Stimulated activated CD4-positive, alpha-beta T cell treated with anti-CD3 and anti-CD28 coated beads, Interleukin-2, amount 100 ng/mL, for 24 hours (primary cell): ENCODE measurements at places on chromosomes 5 and 9.

GRCh38 chr5:154849791-154850201 lies 607 bp downstream of the FAXDC2 start:
- no peak for DNase-seq

DNA sequence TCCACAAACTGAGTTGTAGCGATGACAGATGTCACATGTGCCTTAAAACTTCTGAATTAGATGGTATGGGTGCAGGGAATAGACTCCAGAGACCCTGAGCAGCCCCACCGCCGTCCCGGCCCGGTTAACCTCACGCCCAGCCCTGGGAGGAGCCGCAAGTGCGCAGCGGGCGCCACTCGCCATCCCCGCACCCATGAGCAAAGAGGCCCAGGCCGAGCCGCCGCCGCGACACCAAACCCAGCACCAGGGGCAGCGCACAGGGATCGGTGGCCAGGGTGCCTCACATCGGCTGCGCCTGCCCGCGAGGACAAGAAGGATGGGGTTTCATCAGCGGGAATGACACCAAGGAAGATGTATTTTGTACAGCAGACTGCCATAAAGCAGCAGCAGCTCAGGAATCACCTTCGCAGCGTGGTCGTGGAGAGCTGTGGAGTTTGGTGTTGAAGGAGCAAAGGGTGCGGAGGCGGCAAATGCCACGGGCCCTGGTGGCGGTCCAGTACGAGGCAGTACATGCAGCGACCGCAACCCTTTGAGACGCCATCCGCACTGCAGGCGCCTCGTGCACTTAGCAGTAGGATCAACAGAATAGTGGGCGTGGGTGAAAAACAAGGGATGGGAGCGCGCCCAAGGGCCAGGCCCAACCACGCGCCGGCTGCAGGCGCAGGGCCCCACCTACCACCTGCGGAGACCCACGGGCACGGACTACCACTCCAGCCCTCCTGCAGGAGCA lies 89.7 kb downstream of the ZNF366 start:
- no peak for DNase-seq

GRCh38 chr5:36641431-36641830 lies 35.0 kb downstream of the SLC1A3 start:
- DNase-seq = no peak

- no peak for DNase-seq
Measured at GRCh38 chr9:123414936-123415930, 59.2 kb downstream of the CRB2 start.

- no peak for DNase-seq
Measured at GRCh38 chr5:116452774-116453368, 121.8 kb downstream of the SEMA6A start.

GRCh38 chr9:135336722-135337527 lies 142.7 kb upstream of the PPP1R26 start:
- DNase-seq = no peak

DNA sequence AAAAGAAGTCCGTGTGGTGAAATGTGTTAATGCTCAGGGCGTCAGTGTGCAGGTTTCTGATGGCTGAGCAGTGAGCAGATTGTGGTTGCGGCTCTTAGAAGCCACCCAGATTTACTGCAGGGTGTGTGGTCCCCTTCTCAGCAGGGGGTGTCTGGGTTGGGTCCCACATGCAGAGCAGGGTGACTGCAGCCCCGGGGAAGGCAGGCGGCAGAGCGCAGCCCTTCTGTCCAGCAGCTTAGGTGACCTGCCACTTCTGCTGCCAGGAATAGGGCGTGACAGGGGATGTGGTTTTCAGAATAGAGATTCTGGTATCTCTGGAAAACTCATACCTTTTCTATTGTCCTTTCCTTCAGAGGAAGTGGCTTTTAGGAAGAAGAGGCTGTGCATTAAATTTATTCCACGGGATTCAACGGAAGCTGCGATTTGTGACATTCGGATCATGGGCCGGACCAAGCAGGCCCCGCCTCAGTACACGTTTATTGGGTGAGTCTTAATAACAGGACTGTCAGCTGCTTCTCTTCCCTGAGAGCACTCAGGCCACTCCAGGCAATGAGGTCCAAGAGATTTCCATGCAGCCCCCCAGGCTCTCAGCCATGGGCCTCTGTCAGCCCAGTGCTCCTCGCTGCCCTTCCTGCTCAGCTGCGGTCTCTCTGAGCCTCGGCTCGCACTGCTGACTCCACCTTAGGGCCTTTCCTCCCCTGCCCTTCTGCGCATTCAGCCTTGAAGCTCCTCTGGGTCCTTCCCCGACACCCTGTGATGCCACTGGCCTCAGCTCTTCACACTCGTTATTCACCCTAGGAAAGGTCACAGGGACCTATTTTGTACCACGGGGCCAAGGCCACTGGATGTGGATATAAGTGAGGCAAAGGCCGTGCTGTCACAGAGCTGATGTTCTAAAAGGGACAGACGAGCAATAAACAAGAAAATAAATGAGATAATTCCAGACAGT lies 65.4 kb downstream of the MVB12B start:
- DNase-seq = no peak

- DNase-seq = no peak
Measured at GRCh38 chr9:22645893-22646292, 199.3 kb downstream of the DMRTA1 start.

GRCh38 chr5:39765366-39765765 lies 340.6 kb upstream of the DAB2 start:
- no peak for DNase-seq

- DNase-seq = no peak
Measured at GRCh38 chr9:120482424-120483186, 97.4 kb downstream of the CDK5RAP2 start.

DNA sequence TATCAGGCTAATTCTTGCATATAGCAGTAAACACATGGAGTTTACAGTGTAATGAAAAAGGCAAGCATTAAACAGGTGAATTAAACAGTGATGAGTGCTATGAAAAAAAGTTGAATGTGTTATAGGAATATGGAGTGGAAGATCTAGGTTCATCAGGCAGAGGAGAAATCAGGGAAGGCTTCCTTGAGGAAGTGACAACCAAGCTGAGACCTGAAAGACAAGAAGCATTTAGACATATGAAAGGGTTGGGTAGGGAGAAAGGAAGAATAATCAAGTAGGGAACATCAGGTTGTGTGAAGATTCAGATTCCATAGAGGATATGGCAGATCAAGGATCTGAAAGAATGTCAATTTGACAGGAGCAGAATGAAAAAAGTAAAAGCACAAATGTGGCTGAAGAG lies 612.5 kb downstream of the PRELID2 start:
- no peak for DNase-seq

- DNase-seq = no peak
Measured at GRCh38 chr9:135185060-135185459, 97.6 kb downstream of the OLFM1 start.

DNA sequence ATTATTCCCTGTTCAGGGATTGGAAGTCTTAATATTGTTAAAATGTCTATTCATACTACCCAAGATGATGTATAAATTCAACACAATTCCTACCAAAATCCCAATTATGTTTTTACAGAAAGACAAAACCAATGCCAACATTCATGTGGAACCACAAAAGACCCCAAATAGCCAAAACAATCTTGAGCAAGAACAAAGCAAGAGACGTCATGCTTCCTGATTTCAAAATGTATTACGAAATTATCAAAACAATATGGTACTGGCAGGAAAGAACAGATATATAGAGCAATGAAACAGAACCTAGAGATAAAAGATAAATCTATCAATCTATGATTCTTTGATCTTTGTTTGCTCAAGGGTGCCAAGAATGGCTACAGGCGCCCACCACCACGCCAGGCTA lies 237.9 kb downstream of the TAF11L14 start:
- DNase-seq = no peak

- no peak for DNase-seq
Measured at GRCh38 chr9:91312717-91313325, 48.9 kb downstream of the AUH start.

- DNase-seq = no peak
Measured at GRCh38 chr5:154209591-154210081, 19.1 kb downstream of the GALNT10 start.

- no peak for DNase-seq
Measured at GRCh38 chr9:128421482-128421996, 882 bp downstream of the CERCAM start.

GRCh38 chr9:135827866-135828580 lies 79.3 kb downstream of the CAMSAP1 start:
- DNase-seq = no peak

DNA sequence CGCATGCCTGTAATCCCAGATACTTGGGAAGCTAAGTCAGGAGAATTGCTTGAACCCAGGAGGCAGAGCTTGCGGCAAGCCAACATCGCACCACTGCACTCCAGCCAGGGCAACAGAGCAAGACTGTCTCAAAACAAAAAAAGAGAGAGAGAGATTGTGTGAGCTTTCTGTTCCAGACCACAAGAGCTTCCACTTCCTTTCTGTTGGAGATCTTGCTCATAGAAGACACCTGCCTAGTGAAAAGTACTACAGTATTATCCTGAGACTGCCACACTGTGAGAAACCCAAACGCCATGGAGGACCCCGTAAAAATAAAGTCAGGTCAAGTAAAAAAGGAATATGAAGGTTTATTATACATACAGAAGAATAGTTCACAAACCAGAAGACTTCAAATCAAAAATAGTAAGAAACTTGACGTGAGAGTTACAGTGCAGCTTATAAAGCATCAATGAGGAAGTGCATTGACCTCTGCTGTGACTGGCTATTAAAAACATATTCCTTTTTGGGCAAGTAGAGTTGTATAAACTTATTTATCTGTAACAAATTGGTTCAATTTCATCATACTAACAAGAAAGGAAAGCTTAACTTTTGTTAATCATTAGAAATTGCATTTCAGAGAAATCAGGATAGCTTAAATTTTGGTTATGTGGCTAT lies 4.3 kb upstream of the EMB start:
- DNase-seq = no peak

DNA sequence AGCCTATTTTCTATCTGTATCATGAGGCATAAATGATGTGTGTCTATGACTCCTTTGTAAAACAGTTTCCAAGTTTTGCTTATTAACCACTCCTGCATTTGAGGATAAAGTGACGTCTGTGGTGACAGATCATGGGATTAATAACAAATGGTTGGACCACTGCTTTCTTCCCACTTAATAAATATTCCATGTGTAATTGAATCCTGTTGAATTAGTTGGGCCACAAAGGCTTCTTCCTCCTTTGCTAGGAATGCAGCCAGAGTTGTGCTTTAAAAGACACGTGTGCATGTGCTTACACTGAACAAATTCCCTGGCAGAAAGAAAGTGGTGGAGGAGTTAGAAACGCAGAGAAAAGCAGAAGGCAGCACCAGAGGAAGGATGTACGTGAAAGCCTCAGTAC lies 150.2 kb downstream of the ACTBL2 start:
- no peak for DNase-seq

DNA sequence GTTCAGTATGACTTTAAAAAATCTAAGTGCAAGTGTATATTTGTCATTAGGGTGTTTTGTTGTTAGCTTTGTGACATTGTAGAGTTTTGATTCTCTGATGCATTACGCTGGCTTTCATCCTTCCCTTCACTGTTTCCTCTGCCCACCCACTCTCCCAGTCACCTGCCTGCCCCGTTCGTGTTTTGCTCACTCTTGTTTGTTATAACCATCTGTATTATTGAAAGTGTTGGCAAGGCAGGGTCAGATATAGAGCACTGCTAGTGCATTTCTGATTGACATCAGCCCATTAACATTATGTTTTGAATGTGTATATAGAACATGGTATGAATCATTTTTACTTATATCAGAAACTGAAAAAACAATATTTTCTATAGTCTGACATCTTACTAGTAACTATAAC lies 27.3 kb downstream of the SCGB3A1 start:
- no peak for DNase-seq

DNA sequence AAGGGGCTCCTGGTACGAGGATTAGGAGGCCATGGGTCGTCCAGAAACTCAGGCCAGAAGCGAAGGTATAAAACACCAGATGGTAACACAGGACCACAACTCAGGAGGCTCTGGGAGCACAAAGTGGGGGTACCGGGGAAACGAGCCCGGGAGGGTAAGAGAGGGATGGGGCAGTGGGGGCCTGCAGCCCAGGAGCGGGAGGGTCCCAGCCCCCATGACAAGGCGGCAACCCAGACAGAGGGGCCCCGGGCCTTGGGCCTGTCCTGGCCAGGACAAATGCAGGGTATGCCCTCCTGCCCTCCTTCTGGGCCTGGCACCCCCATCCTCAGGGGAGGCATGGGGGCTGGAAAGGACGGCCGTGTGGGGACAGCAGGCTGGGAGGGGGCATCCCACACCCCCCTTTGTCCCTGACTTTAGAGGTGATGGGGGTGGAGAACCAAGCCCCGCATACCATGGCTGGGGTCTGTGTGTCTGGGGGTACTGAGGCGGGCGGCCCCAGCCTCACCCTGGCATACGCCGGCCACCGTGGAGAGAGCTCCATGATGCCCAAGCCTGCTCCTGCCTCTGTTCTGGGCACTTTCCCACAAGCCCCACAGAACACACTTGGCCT lies 47.0 kb upstream of the EXOC3 start:
- no peak for DNase-seq

- DNase-seq = no peak
Measured at GRCh38 chr5:35304291-35304690, 74.0 kb upstream of the PRLR start.

DNA sequence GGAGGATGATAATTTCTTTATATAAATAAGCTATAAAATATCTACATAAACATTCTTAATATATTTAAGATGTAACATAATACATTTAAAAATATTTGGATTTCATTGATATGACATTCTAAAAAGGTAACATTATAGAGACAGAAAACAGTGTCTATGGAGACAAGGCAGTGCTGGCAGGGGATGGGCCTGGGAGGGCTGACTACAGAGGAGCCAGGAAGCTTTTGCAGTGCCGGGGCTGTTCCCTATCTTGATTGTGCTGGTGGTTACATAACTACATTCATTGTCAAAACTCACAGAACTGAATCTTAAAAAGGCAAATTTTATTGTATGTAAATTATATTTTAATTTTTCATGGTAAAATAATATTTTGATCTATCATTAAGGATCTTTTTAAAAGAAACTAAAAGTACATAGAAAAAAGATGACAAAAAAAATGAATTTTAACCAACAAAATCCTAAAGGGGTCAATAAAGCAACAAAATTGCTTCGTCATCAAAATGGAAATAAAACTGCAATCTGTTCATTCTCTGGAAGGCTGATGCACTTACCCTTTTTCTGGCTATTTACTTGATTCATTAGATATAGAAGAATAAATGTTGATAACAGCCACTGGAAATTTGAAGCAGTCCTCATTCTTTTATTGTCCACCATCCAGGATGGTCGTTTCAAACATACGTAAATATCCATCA lies 26.3 kb downstream of the LIFR start:
- DNase-seq = no peak

DNA sequence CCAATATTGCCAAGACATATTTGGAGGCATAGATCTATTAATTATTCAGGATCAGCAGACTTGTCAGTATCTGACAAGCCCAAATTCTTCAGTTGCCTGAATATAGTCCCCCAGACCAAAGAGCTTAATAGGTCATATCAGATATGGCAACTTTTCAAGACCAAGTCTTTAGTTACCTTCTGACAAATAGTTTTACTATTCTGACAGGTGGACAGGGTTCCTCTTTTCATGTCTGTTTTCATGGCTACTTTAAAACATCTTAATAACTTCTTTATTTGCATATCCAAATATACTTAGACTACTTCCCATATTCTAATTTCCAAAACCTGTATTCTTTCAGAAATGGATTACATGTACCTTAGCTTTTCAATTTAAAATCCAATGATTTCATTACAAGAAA lies 65.4 kb downstream of the AUH start:
- DNase-seq = no peak

GRCh38 chr9:87670572-87671264 lies 55.2 kb upstream of the CTSL start:
- DNase-seq = no peak
